Gastrocnemius medialis (tissue), 4 donors: ENCODE measurements at places on chromosomes 7 and 10. TPM values are rescaled to one million over a fixed set of nuclear protein-coding genes. Genes with fewer than 3 reads are reported as not detected.

Gene ARHGAP12
- 17.0 TPM for total RNA-seq

Gene FAM131B
- total RNA-seq: 1.2 TPM

DNA sequence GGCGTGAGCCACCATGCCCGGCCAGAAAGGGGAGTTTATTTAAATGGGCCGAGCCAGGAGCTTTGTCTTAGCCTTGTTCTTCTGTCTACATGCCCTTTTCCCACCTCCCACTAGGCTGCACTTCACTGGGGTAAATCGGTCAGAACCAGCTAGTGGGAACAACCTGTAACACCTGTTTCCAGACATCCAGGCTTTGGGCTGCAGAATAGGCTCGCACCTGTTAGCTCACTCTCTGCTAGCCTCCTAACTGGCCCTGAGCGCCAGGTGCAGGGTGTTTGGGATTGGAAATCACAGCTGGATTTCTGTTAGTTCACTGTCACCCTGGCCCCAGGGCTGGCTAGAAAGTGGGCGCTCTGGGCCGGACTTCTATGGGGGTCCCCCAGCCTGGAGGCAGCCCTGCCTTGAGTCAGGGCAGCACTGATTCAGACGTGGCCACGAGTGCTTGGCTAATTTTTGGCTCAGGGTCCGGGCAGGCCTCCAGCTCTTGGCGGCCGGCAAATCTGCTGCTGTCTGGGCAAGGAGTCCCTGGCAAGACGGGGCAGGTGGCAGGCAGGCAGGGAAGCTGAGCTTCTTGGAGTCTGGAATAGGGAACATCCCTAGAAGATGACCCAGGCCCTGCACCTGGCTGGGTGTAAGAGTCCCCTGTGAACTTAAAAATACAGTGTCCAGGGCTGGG lies 48.6 kb downstream of the GTF2IRD1 start:
- no peak overlapping the region for H3K4me3 ChIP-seq
- H3K36me3 ChIP-seq: no peaks in the 10 kb centered on the region
- H3K4me1 ChIP-seq: peaks cover 14% of the 10 kb centered on the region
- H3K27me3 ChIP-seq: no peaks in the 10 kb centered on the region
- peak overlapping the region; percentile 87 for H3K27ac ChIP-seq
- DNase-seq: peak; percentile 97

GRCh38 chr10:14296065-14296709 lies 34.5 kb downstream of the FRMD4A start:
- no peak for DNase-seq
- no peaks in the 10 kb centered on the region for H3K36me3 ChIP-seq
- no peaks in the 10 kb centered on the region for H3K4me1 ChIP-seq
- no peaks in the 10 kb centered on the region for H3K27me3 ChIP-seq

DNA sequence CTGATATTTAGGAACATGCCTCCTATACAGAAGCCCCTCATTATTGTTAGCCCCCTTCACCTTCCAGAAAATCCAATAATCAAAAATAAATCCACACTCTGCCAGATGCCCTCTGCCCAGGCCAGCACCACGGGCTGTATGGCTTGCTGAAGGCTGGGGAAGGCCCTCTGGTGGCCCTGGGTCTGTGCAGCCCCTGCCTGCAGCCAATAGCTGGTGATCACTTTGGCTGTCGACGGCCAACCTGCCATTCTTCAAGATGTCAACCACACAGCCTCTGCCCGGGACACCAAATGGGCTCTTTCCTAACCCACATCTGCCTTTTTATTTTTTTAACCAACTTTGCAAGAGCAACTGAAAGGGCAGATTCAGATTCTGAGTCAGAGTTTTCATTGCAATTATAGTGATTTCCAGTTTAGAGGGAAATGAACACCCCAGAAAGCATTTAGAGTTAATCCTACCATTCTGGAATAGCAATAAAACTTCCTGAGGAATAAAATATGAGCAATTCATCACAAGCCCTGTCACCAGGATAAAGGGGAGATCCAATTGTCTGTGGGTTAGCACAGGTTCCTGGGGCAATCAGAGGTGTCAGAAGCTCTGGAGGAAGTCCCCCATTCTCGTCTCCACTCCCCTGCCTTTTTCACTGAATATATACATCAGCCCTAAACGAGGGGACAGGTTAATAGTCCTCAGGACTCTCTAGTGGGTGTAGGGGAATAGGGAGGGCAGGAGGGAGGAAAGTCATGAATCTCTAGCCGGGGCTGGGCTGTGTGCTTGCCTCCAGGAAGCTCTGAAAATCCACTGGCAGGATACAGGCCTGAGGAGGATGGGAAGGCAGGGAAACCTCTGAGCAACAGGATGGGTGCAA lies 211.3 kb downstream of the GRID1 start:
- no peaks in the 10 kb centered on the region for H3K36me3 ChIP-seq
- H3K27me3 ChIP-seq: no peaks in the 10 kb centered on the region
- no peak overlapping the region for H3K4me3 ChIP-seq
- no peak for DNase-seq

Gene ATOH7
- not detected for total RNA-seq

Gene CPN1
- not detected for total RNA-seq

Gene SLC13A1
- not detected for total RNA-seq

Gene HOXA5
- 7.0 TPM for total RNA-seq

DNA sequence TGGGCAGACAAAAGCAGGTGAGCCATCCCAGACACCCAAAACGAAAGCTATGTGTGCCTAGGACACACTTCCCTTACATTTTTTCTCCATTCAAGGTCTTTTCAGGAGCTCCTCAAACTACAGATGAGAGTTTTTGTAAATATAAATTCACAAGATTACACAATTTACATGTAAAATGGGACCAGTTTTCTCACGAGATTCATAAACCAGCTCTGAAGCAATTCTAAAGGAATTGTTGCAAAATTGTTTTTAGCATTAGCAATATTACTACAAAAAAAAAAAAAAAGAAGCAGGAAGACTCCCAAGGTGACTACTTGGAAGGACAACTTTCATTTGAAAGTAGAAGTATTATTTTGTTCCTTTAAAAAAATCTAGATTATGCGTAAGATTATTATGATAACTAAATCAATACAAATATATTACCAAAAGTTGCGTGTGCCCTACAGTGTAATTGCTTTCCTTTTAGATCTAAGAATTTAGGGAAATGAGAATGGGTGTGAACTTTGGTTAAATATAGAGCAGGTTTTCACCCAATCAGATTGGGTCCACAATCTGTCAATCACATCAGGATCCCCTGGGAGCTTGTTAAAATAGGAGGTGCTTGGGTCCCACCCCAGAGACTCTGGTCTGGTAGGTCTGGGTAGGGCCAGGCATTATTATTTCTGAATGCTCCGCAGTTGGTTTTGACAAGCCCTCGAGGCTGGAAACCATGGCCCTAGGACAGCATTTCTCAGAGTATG lies 72.2 kb downstream of the TBXAS1 start:
- H3K4me3 ChIP-seq: no peak overlapping the region
- no peaks in the 10 kb centered on the region for H3K4me1 ChIP-seq
- no peak overlapping the region for H3K27ac ChIP-seq
- no peaks in the 10 kb centered on the region for H3K36me3 ChIP-seq

DNA sequence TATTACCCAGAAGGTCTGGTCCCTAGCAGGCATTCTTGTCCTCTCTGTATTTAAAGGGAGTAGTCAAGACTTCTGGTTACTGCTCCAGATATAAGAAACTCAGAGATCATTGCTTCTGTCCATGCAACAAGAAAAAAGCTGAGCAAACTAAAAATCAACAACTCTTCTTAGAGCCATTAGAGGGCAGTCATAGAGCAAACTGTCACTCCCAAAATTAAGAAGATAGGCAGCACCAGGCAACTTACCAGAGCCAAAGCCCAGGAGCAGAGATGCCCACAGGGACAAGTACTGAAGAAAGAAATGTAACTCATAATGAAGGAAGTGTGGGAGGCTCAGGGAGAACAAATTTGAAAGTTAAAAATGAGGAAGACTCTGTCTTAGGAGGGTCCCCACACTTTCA lies 472.9 kb upstream of the COBL start:
- no peak for DNase-seq
- H3K36me3 ChIP-seq: no peaks in the 10 kb centered on the region
- no peaks in the 10 kb centered on the region for H3K4me1 ChIP-seq
- H3K27ac ChIP-seq: no peak overlapping the region
- no peak overlapping the region for H3K4me3 ChIP-seq

DNA sequence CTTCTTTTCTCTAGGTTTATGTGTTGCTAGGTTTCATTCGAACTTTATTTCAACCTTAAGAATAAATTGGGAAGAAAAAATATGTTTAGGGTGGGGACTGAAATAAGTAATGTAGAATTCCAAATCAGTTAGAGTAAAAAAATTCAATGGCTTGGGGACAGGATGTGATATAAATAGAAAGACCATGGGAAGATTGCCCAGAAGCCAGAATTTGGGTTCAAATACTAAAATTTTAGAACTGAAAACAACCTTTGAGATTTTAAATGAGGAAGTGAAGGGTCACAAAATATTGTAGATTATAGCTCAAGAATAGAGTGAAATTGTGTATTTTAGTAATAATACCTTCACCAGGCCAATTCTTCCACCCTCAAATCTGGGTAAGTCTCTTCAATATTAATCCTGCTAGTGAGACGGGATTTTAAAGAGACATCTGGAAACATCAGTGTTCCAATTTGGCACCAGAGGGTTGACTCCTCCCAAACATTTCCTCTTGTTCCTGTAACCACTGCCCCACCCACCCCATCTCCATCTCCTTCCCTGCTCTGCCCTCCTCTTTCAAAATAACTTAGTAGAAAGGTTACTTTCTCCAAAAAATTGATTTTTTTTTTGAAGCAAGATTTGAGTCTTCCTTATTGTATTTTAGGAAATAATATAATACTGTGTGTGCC lies 51.3 kb upstream of the FAM3C start:
- H3K27me3 ChIP-seq: no peaks in the 10 kb centered on the region
- H3K4me1 ChIP-seq: no peaks in the 10 kb centered on the region
- DNase-seq: peak; percentile 45
- H3K36me3 ChIP-seq: no peaks in the 10 kb centered on the region
- no peak overlapping the region for H3K4me3 ChIP-seq

- H3K4me1 ChIP-seq: no peaks in the 10 kb centered on the region
- no peak overlapping the region for H3K4me3 ChIP-seq
- no peaks in the 10 kb centered on the region for H3K27me3 ChIP-seq
Observed at GRCh38 chr7:141208539-141208938, 134.7 kb downstream of the TMEM178B start.

GRCh38 chr7:116334555-116334954 lies 124.2 kb downstream of the TES start:
- no peaks in the 10 kb centered on the region for H3K4me1 ChIP-seq
- H3K4me3 ChIP-seq: no peak overlapping the region
- no peak overlapping the region for H3K27ac ChIP-seq
- DNase-seq: no peak

Gene ZNF488
- not detected for total RNA-seq

DNA sequence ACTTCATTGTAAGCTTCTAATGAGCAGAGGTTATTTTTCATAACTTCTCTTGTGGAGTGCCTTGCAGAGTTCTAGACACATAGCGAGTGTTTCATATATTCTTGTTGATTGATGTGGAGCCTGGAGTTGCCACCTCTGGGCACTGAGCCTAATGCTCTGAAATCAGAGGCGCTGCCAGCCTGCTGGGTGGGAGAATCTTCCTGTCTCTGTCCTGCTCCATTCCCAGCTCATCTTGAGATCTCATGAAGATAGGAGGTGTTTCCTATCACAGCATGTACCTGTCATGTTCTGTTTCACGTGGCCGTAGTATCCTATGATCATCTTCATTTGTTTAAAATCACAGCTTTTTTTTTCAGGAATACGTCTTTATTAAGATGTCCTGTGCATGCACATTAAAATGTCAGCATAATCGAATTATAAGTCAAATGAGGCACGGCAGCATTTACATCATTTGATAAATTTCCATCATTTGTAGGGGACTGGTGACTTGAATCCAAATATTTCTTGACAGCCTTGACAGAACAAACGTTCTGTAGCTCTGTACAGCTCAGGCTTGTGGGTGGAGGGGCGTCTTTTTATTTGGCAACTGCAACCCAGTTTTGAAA lies 393.0 kb downstream of the PHTF2 start:
- no peaks in the 10 kb centered on the region for H3K36me3 ChIP-seq
- H3K27ac ChIP-seq: no peak overlapping the region
- DNase-seq: no peak
- H3K4me1 ChIP-seq: no peaks in the 10 kb centered on the region
- H3K27me3 ChIP-seq: no peaks in the 10 kb centered on the region

- peak; percentile 67 for DNase-seq
- H3K4me1 ChIP-seq: peaks cover 33% of the 10 kb centered on the region
- no peak overlapping the region for H3K4me3 ChIP-seq
- H3K36me3 ChIP-seq: no peaks in the 10 kb centered on the region
- peak overlapping the region; percentile 80 for H3K27ac ChIP-seq
Observed at GRCh38 chr7:37354656-37355131, 94.0 kb downstream of the ELMO1 start.

Gene CPA2
- total RNA-seq: not detected

GRCh38 chr10:6071181-6072175 lies 9.3 kb upstream of the IL2RA start:
- no peaks in the 10 kb centered on the region for H3K4me1 ChIP-seq
- H3K4me3 ChIP-seq: no peak overlapping the region
- H3K27ac ChIP-seq: peak overlapping the region; percentile 41
- no peaks in the 10 kb centered on the region for H3K36me3 ChIP-seq

DNA sequence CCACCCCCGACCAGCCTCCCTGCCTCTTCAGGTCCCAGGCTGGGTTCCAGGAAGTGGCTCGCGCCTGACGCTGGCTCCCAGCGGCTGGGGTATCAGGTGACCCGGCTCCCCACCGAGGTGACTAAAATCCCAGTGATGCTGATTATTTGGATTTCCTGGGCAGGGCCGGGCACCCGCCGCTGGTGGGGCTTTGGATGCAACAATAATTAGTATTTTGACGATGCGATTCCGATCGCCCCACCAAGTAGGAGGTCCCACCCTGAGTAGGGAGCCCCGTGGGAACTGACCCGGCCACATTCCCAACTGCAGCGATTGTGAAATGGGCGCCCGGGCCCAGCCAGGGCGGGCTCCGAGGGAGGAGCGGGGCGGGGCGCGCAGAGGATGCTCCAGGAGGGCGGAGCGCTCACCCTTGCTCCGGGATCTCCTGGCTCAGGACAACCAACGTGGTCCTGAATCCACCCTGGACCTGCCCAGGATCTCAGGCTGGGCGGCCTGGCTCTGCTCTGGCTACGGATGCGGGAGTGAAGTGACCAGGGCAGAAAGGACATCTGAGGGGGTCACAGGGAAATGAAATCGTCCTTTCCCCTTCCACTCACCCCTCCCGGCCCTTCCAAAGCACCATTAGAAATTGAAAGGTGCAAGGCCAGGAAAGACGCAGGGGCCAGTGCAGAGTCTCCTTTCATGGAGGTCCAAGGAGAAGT lies 32.6 kb downstream of the DUSP5 start:
- H3K27ac ChIP-seq: no peak overlapping the region
- H3K4me3 ChIP-seq: peak overlapping the region; percentile 43
- H3K27me3 ChIP-seq: peaks cover 17% of the 10 kb centered on the region
- no peaks in the 10 kb centered on the region for H3K4me1 ChIP-seq
- no peak for DNase-seq
- no peaks in the 10 kb centered on the region for H3K36me3 ChIP-seq

GRCh38 chr10:10092581-10092980 lies 925.1 kb upstream of the CELF2 start:
- H3K27me3 ChIP-seq: no peaks in the 10 kb centered on the region
- H3K4me3 ChIP-seq: no peak overlapping the region
- H3K27ac ChIP-seq: no peak overlapping the region
- DNase-seq: no peak
- H3K36me3 ChIP-seq: no peaks in the 10 kb centered on the region
- no peaks in the 10 kb centered on the region for H3K4me1 ChIP-seq
